ENCODE measurements at places on chromosomes 7 and 10.
A peak's percentile ranks its signal among the peaks of the same experiment; 100 is the strongest.

DNA sequence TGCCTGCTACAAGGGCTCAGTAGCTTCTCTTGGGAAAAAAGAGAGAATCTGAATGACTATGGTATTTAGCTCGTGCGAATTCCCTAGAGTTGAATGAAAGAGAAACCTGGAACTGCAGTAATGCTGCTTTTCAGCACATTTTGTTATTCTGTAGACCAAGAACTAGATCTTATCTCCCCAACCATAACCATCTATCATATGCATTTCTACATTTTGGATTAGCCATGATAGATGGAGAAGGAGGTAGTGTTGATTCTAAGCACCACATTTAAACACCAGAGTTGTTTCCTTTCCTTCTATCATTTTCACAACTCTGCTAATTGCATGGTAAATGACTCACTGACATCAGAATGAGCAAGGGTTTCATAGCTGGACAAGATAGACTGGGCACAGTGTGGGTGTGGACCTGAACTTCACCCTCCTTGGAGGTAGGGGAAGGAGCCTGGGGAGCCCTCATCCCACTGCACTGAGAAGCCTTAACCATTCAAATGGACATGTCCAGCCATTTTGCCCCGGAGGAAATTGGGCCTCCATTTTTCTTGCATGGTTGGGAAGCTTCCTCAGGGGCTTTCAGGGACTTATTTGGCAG lies 55.3 kb upstream of the BMPER start:
- H3K27ac ChIP-seq, result no peak overlapping the region
- H3K4me3 ChIP-seq, result no peak overlapping the region
- H3K4me1 ChIP-seq, result no peaks in the 10 kb centered on the region
- H3K36me3 ChIP-seq, result no peaks in the 10 kb centered on the region

GRCh38 chr10:18210711-18211110 lies 70.5 kb downstream of the CACNB2 start:
- H3K4me1 ChIP-seq, result no peaks in the 10 kb centered on the region
- peaks cover 8% of the 10 kb centered on the region for H3K27me3 ChIP-seq
- H3K4me3 ChIP-seq, result no peak overlapping the region
- H3K27ac ChIP-seq, result no peak overlapping the region

DNA sequence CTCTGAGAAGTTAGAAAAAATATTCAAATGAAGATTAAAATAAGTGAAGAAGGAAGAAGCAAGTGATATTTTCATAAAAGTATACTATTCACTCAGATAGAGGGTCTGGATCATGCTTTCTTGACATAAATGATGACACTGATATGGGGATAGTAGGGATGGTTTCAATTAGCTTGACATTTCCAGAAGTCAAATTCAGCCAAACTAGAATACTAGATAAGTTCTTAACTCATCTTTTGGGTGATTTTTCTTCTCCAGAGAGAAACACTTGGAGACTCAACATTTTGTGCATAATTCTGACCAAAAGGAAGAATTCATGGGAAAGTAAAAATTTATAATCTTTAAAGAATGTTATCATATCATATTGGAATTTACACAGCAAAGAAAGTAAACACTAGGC lies 152.0 kb upstream of the LRGUK start:
- H3K4me1 ChIP-seq, result no peaks in the 10 kb centered on the region
- no peak for DNase-seq
- H3K27ac ChIP-seq, result no peak overlapping the region
- H3K36me3 ChIP-seq, result peaks cover 7% of the 10 kb centered on the region

- H3K36me3 ChIP-seq, result peaks cover 34% of the 10 kb centered on the region
- H3K4me3 ChIP-seq, result no peak overlapping the region
- H3K27ac ChIP-seq, result no peak overlapping the region
- H3K27me3 ChIP-seq, result no peaks in the 10 kb centered on the region
- peak; percentile 35 for DNase-seq
These were observed 89.3 kb upstream of the PDGFA start for GRCh38 chr7:608954-609353.
